Foreskin fibroblast (primary cell): ENCODE measurements at places on chromosomes 4 and X.

DNA sequence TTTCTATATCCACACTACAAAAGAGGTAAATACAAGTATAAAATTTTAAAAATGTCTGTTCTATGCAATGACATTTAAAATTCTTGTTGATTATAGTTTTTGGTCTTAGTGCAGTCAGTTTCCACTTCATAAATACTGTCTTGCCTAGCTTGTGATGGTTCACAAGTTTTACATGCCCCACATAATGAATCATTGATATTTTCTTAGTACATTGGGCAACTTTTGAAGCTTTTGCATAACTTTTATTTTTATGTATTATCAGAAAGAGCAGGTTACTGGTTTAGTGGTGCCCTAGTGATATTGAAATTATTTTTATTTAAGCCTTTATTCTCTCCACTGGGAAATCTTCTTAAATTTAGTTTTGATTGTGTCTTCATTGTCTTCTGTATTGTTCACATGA lies 388.0 kb downstream of the CCSER1 start:
- no peak for DNase-seq

DNA sequence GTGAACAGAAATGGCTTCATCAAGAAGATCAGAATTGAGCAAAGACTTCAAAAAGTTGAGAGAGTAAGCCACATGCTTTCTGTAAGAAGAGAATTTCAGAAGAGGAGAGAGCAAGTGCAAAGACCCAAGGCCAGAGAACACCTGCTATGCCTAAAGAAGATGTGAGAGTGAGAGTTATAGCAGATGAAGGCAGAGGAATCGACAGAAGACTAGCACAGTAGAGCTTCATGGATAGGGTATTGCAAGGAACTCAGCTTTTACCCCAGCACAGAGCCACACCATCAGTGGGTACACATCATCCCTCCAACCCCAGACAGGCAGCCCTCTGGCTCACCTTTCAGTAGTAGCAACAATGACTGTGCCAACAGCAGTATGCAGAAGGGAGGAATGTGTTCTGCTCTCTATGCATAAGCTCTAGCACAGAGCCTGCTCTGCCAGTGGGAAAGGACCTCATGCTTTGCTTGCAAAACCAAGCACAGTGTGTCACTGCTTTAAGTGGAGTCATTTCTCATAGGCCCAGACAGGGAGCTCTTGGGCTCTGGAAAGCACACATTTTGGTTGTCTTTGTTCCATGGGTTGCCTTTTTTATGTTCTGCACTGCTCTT lies 318.6 kb downstream of the NAF1 start:
- DNase-seq = no peak

DNA sequence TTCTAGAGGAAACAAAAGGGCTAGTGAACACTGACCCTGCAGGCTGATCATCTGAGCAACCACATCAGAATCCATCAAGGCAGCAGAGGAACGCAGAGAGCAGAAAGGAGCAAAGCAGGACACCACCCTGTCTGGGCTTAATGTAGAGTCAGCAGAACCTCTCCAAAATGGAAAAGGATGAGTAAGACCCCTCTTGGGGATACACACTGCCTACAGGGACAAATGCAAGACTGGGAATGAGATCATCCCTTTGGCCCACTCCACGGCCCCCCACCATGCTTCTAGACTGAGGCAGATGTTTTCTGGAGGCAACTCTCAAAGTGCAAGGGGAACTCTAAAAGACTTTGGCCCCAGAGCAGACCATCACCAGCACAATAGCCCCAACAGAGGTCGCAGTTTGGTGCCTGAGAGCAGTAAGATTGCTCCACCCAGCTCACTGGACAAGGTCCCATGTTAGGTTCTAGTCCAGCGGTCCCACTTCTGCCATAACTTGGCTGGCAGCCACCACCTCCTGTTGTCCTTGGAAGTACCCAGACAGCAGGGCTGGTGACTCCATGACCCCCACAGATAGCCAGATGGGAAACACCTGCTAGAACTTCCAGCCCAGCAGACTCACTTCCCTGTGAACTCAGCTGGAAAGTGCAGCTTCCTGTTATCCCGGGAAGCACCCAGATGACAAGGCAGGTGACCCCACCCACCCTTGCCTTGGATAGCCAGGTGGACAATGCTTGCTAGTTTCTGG lies 372.7 kb downstream of the INPP4B start:
- no peak for DNase-seq

DNA sequence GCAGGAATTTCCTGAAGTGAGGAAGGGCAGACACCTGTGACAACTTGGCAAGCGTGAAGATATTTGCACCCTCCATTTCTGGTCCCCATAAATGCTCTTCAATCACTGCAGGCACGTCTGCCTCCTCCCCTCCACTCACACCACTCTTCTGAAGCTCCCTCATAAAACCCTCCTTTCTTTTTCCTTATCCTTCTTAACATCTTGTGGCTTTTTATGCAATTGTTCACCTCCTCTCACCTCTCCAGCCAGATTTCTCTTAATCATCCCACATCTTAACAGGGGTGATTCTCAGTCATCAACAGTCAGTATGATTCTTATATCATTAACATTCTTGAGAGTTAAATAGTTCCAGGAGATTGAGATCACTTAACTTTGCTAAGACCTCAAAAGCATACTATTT lies 277.4 kb downstream of the SPRY1 start:
- peak; percentile 43 for DNase-seq

DNA sequence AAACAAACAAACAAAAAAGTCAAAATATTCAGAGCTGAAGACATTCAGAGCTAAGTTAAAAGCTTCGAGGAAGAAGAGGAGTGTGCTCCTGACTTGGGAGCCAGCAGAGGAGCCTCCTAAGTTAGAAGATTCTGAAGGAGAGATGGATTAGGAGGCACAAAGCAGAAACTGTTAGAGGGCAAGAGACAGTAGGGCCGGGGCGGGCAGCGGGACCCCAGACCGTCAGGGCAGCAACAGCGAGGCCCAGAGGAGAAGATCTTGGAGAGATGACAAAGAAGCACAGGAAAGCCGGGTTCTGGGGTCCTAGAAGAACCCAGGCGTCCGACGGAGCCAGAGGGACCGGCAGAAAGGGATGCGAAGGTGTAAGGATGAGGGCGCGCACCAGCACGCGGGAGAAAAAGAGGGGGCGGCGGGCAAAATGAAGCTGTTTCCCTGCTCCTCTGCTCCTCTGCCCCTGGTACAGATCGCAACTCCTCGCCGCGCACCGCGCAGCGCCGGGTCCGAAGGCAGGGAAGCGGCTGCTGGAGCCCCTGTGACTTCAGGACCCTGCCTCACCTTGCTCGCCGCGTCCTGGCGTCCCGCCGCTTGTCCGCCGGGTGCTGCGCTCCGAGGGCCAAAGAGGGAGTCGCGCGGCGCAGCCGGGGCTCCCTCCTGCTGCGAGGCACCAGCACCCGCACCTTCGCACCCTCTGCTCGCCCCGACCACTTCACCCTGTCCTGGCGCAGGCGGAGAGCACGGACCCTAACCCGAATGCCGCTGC lies 477 bp downstream of the KLHL13 start:
- no peak for DNase-seq

DNA sequence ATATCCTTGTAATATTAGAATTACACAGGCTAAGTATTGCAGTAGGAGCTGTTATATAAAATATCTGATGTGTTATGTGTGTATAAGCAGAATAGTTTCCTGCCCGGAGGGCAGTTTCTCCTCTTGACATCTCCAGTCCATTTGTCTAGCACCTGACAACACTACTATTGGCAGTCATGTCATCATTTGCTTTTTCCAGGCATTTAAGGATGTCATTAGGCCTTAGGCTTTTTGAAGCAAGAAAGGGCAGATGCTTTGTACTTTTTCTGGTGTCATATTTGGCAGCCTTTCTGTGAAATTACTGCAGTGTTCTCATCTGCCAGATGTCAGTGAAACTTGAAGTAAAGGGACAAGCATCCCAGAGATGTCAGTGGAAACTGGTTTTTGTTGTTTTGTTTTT lies 2017.6 kb upstream of the IGFBP7 start:
- no peak for DNase-seq

DNA sequence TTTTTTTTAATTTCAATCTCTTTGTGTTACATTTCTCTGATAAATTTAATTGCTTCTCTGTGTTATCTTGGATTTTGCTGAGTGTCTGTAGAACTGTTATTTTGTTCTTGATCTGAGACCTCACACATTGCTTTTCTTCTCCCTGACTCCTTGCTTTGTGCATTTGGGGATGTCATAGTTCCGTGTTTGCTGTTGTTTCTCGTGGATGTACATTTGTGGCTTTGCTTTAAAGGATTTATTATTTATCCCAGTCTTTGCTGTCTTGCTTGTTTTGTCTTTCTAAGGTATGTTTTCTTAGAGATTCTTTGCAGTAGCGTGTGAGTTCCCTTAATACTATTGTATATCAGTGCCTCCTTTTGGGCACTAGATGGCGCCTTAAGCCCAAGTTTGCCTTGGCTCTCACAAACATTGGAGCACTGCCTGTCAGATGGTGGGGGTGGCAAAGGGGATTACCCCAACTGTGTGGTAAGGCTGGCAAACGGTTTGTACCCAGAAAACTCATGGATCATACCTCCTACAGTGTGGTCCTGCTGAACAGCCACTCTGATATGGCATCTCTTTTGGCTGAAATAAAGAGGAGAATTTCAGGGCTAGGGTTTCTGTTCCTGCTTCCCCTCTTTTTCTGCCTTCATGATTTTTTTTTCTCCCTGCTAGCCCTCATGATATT lies 96.4 kb downstream of the PGRMC2 start:
- peak; percentile 88 for DNase-seq

GRCh38 chrX:138756234-138756633 lies 44.7 kb upstream of the FGF13 start:
- peak; percentile 12 for DNase-seq

DNA sequence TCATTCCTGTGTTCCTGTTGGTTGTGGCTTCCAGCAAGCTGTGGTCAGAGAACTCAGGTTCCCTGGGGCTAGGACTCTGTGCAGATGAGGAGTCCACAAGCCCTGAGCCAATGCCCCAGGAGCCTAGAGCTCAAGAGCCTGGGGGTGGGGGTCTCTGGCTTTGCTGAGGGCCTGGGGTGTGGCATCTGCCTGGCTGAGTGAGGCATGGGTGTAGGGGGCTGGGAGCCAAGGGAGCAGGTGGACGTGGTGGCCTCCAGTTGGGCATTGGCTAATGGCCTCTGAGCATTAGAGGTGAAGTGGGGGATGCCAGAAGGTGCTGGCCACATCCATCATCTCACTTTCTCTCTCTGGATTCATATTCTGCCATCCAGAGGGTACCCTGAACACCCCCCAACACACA lies 5.3 kb upstream of the MAMLD1 start:
- DNase-seq = no peak

- DNase-seq = peak; percentile 78
Observed at GRCh38 chr4:110165382-110166286, 32.8 kb downstream of the ELOVL6 start.

DNA sequence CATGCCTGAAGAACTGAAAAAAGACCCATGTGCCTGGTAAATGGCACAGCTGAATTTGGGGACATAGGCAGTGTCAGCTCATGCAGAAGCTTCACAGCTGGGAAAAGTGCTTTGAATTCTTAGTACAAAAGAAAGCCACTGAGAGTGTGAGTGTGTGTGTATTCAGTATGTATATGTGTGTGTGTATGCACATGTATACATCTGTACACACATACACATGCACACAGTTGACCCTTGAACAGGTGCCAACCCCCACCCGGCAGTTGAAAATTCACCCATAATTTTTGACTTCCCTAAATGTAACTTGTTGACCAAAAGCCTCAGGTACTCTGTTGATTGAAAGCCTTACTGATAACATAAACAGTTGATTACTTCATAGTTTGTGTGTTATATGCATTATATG lies 49.5 kb upstream of the ENPP6 start:
- DNase-seq = no peak

DNA sequence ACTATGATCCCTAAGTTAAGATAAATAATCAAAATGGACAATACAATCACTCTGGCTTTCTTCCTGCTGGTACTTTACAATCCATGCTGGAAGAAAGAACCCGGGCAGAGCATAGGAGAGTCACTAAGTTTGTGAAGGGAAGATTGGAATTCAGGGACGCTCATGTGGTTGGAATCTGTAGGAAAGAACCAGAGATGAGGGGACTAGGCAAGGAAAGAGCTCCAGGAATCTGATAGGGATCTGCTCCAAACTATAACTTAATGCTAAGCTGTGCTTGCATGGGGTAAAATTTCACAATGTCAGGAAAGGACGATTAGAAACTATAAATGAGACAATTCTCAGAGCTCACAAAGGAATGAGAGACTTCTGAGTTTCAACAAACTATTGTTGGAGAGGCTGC lies 167.5 kb downstream of the ADGRA3 start:
- DNase-seq = peak; percentile 47

GRCh38 chrX:2526390-2526789 lies 25.6 kb upstream of the DHRSX start:
- no peak for DNase-seq

DNA sequence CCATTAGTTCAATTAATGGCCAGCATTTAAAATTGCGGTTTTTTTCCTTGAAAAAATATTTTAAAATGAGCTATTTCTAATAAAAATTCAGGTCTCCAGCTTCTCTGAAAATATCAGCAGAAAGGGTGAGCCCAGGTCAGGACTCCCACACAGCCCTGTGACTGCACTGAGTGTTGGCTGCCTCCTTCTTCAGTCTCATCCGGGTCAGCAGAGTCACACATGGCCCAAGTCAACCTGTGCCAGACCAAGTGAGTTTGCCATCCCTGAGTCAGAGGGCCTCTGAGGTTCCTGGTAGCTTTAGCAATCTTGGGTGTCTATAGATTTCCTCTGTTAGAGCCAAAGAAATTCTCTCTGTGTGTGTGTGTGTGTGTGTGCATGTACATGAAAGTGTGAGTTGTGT lies 22.1 kb upstream of the MSX1 start:
- DNase-seq = peak; percentile 5

- DNase-seq = no peak
Observed at GRCh38 chrX:151680805-151681204, 14.5 kb upstream of the PRRG3 start.

GRCh38 chr4:16785793-16786527 lies 112.5 kb downstream of the LDB2 start:
- no peak for DNase-seq

- peak; percentile 23 for DNase-seq
Observed at GRCh38 chr4:40719008-40719623, 30.6 kb upstream of the NSUN7 start.

- DNase-seq = no peak
Observed at GRCh38 chr4:24212642-24213041, 322.8 kb upstream of the PPARGC1A start.

GRCh38 chr4:184061582-184061981 lies 156.1 kb downstream of the ENPP6 start:
- no peak for DNase-seq

- DNase-seq = no peak
Observed at GRCh38 chr4:183205709-183206108, 106.7 kb downstream of the WWC2 start.

GRCh38 chr4:7539659-7540058 lies 104.9 kb upstream of the PSAPL1 start:
- DNase-seq = no peak

- DNase-seq = peak; percentile 86
Observed at GRCh38 chrX:150730719-150731118, 37.5 kb downstream of the MTMR1 start.

GRCh38 chr4:105895583-105896460 lies 551 bp downstream of the NPNT start:
- DNase-seq = no peak

GRCh38 chr4:116512552-116512951 lies 572.8 kb downstream of the TRAM1L1 start:
- no peak for DNase-seq

- no peak for DNase-seq
Observed at GRCh38 chr4:187125062-187125461, 401.4 kb upstream of the FAT1 start.

- no peak for DNase-seq
Observed at GRCh38 chr4:24719615-24720014, 75.8 kb upstream of the SOD3 start.

GRCh38 chrX:30296408-30297254 lies 12.6 kb downstream of the NR0B1 start:
- no peak for DNase-seq

- DNase-seq = no peak
Observed at GRCh38 chrX:24890677-24891076, 125.1 kb downstream of the ARX start.
